CD4-positive, alpha-beta memory T cell (primary cell): ENCODE measurements at places on chromosomes 11 and 22. TPM values are rescaled to one million over a fixed set of nuclear protein-coding genes. Genes with fewer than 3 reads are reported as not detected.

The PHLDA2 gene
- 1.9 TPM for polyA plus RNA-seq

DNA sequence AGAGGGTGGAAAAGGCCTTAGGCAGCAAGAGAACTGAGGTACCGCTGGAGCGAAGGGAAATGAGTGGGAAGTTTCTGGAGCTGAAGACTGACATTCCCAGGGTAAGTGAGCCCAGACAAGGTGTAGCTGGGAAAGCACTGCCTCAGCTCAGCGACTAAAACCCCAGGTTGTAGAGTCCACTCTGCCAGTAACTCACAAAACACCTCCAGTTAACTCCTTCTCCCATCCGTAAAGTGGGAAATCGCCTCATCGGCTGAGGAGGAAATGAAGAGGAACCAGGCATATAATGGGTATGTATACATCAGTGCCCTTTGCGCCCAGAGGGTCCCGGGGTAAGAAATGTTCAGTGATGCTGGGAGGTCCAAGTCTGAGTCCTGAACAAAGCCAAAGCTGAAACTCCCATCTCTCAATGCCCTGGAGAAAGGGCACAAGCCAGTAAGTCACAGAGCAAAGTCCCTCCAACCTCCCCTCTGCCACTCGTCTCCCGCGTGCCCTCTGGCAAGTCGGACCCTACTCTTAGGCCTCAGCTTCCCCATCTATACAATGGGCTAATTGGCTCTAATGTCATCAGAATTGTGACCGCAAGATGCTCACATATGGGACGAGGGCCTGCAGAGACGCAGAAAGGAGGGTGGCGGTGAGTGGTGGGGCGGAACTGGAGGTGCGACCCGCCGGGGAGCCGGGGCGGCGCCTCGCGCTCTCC, 588 bp downstream of the VPS37C start:
- no peaks in the 10 kb centered on the region for H3K36me3 ChIP-seq
- peak overlapping the region; percentile 68 for H3K27ac ChIP-seq
- no peaks in the 10 kb centered on the region for H3K27me3 ChIP-seq
- peak overlapping the region; percentile 73 for H3K4me3 ChIP-seq

DNA sequence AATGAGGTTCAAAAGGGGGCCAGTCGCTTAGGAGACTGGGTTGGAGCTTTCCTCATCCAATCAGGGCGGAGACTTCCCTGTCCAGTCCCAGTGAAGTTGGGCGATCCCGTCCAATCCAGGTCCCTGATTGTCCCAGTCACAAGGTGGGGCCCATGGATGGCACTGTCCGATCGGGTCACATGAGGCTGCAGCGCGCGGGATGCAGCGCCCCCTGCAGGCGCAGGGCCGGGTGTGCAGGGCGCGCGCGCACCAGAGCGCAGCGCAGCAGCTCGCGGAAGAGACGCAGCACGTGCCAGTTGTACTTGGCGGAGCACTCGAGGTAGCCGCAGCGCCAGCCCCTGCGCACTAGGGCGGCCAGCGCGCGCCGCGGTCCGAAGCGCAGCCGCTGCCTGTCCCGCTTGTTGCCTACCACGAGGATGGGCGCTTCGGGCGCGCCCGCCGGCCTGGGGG, 2.3 kb downstream of the RASL10A start:
- DNase-seq = no peak
- H3K4me1 ChIP-seq = peaks cover 28% of the 10 kb centered on the region
- H3K4me3 ChIP-seq = no peak overlapping the region

GRCh38 chr11:93394488-93394887, 63.9 kb downstream of the DEUP1 start:
- H3K36me3 ChIP-seq = no peaks in the 10 kb centered on the region
- no peaks in the 10 kb centered on the region for H3K27me3 ChIP-seq
- no peak overlapping the region for H3K4me3 ChIP-seq
- no peak for DNase-seq
- H3K4me1 ChIP-seq = no peaks in the 10 kb centered on the region

DNA sequence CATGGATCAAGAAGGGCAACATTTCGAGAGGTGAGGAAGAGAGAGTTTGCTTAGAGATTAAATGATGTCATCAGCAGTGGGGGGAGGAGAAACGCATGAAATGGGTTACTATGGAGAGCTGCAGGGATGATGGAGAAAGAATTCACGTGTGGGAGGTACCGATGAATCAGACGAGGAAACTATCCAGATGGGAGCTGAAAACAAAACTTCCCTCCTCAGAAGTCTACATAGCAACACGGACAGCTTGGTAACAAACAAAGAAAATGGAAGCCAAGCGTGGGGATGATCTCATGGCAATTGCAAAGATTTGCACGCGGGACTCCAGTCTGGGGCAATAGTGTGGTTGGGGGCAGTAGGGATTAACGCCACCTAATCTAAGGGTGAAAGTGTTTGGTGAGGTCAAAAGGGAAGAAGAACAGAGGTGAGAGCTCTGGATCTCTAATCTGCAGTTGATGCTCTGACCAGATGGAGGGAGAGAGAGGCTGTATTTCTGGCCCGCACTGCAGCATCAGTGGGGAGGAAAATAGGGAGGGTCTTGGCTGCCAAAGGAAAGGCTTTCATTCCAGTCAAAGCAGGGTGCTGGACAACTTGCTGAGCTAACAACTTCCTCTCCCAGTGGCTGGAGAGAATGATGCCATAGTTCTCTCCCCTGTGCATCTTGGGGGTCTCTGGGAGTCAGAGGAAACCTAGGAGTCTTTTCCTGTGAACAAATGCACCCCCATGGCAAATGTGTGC, 43.4 kb upstream of the CSNK2A3 start:
- DNase-seq = no peak
- H3K4me3 ChIP-seq = no peak overlapping the region
- H3K27me3 ChIP-seq = no peaks in the 10 kb centered on the region
- no peaks in the 10 kb centered on the region for H3K36me3 ChIP-seq
- H3K4me1 ChIP-seq = no peaks in the 10 kb centered on the region

DNA sequence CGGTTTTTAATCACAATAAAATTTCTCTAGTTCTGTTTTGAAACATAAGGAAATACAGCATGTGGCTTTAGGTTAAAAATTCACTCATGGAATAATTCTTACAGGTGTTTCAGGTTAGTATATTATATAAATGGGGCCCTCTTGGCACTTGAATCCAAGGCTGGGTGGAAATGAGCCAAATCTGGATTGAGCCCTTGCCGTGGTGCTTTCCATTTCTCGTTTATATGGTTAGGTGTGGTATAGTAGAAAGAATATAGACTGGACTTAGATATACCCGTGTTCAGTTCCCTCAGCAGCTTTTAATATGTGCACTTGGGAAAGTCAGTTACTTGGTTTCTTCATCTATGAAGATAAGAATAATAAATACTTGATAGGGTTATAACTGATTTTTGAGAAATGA, 16.0 kb downstream of the ZFP91 start:
- no peak overlapping the region for H3K27ac ChIP-seq
- H3K4me3 ChIP-seq = no peak overlapping the region
- H3K27me3 ChIP-seq = no peaks in the 10 kb centered on the region
- H3K36me3 ChIP-seq = no peaks in the 10 kb centered on the region

DNA sequence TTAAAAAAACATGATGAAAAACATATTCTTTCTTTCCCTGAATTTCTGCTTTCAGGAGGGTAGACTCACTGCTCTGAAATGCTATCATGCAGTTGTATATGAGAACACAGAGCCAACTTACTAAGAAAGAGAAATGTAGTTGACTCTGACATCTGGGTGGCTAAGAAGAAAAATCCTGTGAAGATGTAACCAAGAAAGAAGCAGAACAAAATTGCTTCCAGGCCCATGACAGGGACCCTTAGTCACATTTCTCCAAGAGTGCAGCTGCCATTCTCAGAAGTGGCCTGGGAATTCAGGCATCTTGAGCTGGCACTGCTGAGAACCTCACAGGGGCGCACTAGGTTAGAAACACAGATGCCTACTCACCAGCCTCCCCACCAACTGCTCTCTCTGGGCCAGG, 73.6 kb downstream of the RPL27A start:
- H3K27me3 ChIP-seq = no peaks in the 10 kb centered on the region
- H3K4me1 ChIP-seq = no peaks in the 10 kb centered on the region
- H3K4me3 ChIP-seq = no peak overlapping the region
- H3K36me3 ChIP-seq = no peaks in the 10 kb centered on the region
- DNase-seq = no peak
- H3K27ac ChIP-seq = no peak overlapping the region

DNA sequence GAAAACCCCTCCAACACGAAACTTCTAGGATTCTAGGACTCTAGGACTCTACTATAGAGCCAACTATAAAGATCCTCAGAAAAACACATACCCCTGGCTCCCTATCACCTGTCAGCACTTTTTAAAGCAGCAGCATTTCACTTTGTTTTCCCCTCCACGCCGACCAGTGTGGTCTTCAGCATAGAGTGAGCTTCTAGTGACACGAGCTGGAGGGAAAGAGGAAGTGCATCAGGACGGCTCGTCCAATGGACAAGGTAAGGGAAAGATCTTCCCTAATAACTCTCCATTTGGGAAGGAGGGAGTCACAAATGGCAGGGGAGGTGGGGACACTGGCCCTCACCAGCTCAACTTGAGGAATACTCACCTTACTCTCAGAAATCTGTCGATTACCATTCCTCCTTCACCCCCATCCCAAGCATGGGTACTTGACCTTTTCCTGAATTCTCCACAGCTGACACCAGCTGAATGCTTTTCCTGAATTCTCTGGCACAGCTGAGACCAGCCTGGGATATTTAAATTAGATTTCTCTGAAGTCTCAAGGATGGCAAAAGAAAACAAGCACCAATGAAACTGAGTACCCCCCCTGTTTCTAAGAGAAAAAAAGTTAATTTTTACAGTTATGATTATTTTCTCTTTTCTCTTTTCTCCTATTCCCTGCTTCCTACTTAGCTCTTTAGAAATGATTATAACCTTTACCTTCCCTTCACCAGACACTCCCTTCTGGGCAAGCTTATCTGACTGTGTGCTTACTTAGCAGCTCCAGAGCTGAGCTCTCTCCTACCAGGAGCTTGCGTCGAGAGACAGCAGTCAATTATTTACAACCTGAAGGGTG, 33.3 kb upstream of the NNMT start:
- DNase-seq = peak; percentile 22
- H3K4me3 ChIP-seq = no peak overlapping the region
- no peak overlapping the region for H3K27ac ChIP-seq
- H3K4me1 ChIP-seq = no peaks in the 10 kb centered on the region
- peaks cover 3% of the 10 kb centered on the region for H3K27me3 ChIP-seq

DNA sequence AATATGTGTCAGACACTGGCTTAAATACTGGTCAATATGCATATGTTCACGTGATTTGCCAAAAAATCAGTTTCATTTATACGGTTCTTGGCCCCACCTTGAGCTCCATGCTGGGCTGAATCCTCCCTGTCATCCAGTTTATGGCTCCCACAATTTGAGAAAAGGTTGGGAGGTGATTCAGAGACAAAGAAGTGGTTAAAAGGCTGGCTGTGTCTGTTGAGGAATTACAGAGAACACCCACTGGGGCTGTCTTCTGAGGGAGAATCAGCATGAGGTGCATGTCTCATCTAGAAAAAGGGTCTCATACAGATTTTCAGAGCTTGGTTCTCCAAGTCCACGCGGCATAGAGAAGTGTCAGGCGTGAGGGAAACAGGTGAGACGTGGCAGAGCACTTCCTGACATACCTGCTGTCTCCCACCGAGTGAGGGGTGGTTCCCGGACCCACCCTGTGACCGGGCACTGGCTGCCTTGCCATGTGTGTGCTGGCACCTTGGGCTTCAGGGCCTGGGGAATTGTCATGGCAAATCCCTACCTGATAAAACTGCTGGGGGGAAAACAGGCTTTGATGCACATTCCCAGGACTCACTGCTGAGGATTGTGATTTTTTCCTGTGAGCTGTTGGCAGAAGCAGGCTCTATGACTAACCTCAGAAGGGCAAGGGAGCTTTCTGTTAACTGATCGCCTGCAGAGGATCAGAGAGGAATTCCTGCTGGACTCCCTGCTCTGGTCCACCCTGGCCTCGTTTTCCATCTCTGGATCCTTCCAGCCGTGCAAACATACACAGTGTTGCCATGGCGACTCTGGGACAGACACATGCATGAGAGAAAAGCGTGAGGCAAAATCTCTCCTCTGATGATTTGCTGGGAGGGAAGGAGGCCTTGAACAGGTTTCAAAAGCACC, 223.6 kb downstream of the ADAMTS15 start:
- no peak overlapping the region for H3K27ac ChIP-seq
- H3K27me3 ChIP-seq = no peaks in the 10 kb centered on the region
- DNase-seq = no peak
- no peaks in the 10 kb centered on the region for H3K36me3 ChIP-seq
- H3K4me3 ChIP-seq = no peak overlapping the region

- H3K36me3 ChIP-seq = no peaks in the 10 kb centered on the region
- H3K4me3 ChIP-seq = no peak overlapping the region
- no peaks in the 10 kb centered on the region for H3K4me1 ChIP-seq
- no peak overlapping the region for H3K27ac ChIP-seq
- H3K27me3 ChIP-seq = no peaks in the 10 kb centered on the region
- no peak for DNase-seq
Observed at GRCh38 chr11:107250017-107250416, 207.6 kb downstream of the CWF19L2 start.

- DNase-seq = no peak
- H3K27ac ChIP-seq = no peak overlapping the region
- H3K4me1 ChIP-seq = no peaks in the 10 kb centered on the region
Observed at GRCh38 chr11:123135863-123136446, 59.1 kb downstream of the CLMP start.

DNA sequence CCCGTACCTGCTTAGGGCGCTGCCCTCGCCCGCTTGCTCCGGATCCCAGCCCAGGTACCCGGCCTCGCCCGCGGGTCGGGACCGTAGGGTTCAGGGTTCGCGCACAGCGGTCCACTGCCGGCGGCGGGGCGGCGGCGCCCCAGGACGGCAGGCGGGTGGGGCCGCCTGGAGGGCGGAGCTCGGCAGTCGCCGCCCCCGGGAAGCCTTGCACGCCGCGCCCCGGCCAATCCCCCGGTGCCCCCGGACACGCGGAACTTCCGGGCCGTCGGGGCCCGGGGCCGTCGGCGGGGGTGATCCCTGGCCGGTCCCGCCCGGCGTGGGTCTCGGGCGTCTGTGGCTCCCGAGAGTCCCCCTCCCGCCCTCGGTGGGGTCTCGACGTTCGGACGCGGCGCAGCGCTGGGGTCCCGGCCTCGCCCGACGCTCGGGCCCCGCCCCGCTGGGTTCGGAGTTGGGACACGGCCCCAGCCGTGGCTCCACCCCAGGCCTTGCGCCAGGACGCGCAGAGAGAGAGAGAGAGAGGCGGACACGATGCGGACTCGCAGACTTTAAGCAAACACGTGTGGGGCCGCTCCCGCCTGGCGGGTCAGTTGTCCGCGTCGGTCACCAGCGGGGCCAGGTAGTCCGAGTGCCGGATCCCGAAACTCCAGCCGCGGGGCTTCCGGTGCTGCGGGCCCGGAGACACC, at the start of gene TYMP:
Gene TYMP, minus strand, starts transcription at position 116 of the 683 bp plus-strand sequence. CDS start 303 bp downstream, outside the sequence.
- H3K4me1 ChIP-seq = peaks cover 55% of the 10 kb centered on the region
- no peaks in the 10 kb centered on the region for H3K27me3 ChIP-seq
- H3K4me3 ChIP-seq = peak within 1 kb of the TSS; percentile 76
- peak within 1 kb of the TSS; percentile 96 for H3K27ac ChIP-seq
- no peaks in the 10 kb centered on the region for H3K36me3 ChIP-seq
- DNase-seq = peak; percentile 56

- DNase-seq = no peak
- H3K27me3 ChIP-seq = peaks cover 11% of the 10 kb centered on the region
- no peak overlapping the region for H3K27ac ChIP-seq
- H3K4me3 ChIP-seq = no peak overlapping the region
- H3K36me3 ChIP-seq = no peaks in the 10 kb centered on the region
- H3K4me1 ChIP-seq = peaks cover 6% of the 10 kb centered on the region
Observed at GRCh38 chr11:94773842-94774241, 5.7 kb downstream of the AMOTL1 start.

GRCh38 chr11:71329786-71330185, 77.4 kb upstream of the SHANK2 start:
- H3K4me3 ChIP-seq = no peak overlapping the region
- H3K27me3 ChIP-seq = no peaks in the 10 kb centered on the region
- no peak for DNase-seq
- H3K36me3 ChIP-seq = no peaks in the 10 kb centered on the region
- H3K4me1 ChIP-seq = no peaks in the 10 kb centered on the region
- no peak overlapping the region for H3K27ac ChIP-seq
